ENCODE measurements at places on chromosomes 11 and 22. TPM values are rescaled to one million over a fixed set of nuclear protein-coding genes. Genes with fewer than 3 reads are reported as not detected.

SPON1 gene
- 87.0 TPM for total RNA-seq

SERPIND1 gene
- not detected for total RNA-seq

PHRF1 gene
- total RNA-seq, result 33.0 TPM

NAV2 gene
- total RNA-seq, result 21.7 TPM

SHANK3 gene
- 4.8 TPM for total RNA-seq

TMEM41B gene
- total RNA-seq, result 58.0 TPM

- DNase-seq, result no peak
Observed at GRCh38 chr22:26995235-26995634, 337.8 kb downstream of the MIAT start.

DNA sequence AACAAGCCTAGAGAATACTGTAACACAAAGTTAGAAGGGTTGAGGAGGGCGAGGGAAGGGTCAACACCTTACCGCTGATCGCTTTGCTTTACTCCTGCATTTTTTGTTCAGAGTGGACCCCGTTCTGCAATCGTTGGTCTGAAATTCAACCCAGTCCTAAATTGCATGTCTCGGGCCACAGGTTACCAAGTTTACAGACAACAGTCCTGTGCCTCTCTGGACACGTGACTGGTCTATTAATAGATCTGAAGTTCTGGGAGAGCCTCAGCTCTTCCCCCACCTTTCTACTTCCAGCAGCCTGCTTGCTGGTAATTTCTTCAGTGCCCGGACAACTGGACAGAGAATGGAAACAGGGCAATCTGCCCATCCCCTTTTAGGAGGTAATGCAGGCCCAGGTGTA is 74.2 kb downstream of the STIM1 start:
- no peak for DNase-seq

DNA sequence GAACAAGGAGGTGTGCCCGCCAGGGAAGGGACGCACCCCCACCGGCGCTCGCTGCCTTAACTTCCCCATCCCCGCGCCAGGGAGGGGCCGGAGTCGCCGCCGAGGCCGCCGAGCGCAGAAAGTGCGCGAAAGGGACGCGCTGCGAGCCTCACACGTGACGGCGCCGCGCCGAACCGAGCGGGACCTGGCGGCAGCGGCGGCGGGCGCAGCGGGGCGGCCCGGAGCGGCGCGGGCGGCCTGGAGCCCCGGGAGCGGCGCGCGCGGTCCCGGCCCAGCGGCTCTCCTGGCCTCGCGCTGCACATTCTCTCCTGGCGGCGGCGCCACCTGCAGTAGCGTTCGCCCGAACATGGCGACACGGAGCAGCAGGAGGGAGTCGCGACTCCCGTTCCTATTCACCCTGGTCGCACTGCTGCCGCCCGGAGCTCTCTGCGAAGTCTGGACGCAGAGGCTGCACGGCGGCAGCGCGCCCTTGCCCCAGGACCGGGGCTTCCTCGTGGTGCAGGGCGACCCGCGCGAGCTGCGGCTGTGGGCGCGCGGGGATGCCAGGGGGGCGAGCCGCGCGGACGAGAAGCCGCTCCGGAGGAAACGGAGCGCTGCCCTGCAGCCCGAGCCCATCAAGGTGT is at the start of gene SORL1:
TSS of gene SORL1 (plus strand) at position 329 of the 623 bp plus-strand sequence. CDS start at position 347, 18 bp downstream.
- peak; percentile 63 for DNase-seq

DNA sequence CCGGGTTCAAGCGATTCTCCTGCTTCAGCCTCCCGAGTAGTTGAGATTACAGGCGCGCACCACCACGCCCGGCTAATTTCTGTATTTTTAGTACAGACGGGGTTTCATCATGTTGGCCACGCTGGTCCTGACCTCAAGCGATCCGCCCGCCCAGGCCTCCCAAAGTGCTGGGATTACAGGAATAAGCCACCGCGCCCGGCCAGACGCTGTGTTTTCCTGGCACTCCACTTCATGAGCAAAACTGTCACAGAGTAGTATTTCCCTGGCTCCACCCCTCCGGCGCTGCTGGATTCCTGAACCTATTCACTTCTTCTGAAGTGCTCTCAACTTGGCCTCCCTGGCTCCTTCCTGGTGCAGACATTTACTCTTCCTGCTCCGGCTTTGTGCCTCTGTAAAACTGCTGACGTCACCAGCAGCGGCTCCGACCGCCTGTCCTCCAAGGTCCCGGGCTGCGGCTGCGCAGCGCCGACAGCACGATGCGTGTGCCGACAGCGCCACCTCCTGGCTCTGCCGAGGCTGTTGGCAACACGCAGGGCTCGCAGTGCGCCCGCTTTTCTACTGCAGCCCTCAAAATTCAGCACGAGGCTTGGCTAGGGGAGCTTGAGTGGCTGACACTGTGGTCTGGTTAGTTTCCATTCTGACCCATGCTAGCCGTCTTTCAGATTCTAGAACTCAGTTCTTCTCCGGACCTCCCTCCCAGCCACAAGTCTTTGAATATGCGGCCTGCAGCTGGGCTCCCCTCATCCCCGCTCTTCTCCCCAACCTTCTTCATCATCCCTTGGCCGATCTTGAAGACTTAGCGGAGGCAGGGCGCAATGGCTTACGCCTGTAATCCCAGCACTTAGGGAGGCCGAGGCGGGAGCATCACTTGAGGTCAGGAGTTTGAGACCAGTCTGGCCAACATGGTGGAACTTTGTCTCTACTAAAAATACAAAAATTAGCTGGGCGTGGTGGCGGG is 36.6 kb downstream of the APOL3 start:
- DNase-seq, result peak; percentile 98

DNA sequence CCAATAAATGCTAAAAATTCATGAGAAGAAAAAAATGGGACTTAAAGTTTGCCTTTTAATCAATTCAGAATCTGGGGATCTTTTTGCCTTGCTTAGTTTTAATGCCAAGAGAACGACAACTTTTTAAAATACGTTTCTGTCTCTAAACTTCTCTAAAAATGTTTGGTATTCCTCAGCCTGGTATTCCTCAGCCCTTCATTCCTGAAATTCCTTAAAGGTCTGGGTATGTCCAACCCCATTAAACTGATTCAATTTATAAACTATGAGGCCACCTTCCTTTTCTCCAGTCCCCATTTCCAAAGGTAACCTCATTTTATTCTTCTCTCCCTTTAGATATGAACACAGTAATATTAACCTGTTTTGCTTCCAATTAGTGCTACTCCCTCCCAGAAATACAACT is 16.6 kb downstream of the POLA2 start:
- no peak for DNase-seq

DNA sequence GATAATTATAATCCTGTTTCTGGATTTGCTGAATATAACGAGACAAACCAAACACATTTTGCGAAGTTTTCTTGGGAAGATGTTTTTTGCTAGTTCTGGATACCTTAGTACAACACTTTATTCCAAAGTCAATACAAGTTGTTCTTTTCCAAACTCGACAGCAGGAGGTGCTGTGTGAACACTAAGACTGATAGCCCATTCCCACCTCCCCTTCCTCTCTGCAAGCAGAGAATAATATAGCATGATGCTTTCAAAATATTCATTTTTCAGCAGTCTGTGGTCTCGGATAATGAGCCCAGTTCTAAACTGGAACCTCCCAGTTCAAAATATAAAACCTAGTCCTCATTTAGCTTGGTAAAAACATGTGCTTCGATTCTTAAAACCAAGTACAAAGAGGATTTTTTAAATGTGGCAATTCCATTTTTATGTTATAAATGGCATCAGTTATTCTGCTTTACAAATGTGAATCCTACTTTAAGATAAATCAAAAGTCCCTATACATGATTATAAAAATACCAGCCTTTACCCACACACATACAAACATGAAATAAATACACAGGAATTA is 129.1 kb downstream of the DCDC1 start:
- DNase-seq, result no peak

GRCh38 chr22:48323746-48324145 is 1503.9 kb downstream of the BRD1 start:
- no peak for DNase-seq

DNA sequence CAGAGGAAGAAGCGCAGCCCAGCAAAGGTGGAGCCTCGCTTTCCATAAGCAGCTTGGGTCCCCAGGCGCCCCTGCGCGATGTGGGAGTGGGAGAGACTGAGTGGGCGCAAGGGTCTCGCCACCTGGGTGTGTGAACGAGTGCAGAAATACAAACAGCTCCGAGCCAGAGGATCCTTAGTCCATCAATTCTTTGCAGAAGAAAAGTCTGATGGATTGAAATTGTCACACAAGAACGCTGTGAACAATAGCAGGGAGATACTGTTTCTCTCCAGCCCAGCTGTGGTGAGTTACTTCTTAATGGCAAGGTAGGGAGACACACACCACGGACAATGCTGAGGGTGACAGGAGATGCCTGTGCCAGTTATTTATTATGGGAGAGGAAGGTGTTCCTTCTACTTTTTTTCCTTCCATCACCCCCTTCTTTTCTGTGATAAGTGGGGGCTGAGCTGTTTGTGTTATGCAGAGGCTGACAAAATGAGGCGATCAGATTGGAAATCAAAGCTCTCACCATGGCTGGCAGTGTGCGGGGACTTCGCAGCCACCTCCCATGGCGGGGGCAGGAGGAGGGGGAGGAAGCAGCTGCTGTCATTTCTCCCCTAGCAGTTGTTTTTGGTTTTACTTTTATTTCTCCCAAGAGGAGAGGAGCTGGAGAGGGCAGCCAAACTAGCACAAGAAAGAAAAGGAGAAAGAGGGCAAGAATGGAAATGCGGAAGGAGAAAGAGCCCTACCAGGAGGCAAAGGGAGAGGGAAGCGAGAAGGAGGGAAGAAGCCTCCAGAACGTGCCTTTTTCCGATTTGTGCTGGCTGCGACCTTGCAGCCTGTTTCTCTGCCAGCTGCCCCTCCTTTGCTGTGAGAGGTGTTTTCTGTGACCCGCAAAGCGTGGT is 755.8 kb downstream of the NTM start:
- peak; percentile 11 for DNase-seq

- DNase-seq, result no peak
Observed at GRCh38 chr11:23233075-23233474, 372.8 kb upstream of the CCDC179 start.

GRCh38 chr22:41862530-41863266 is 29.8 kb downstream of the SREBF2 start:
- DNase-seq, result no peak

- DNase-seq, result no peak
Observed at GRCh38 chr11:2466069-2466801, 21.4 kb downstream of the KCNQ1 start.

- no peak for DNase-seq
Observed at GRCh38 chr11:121340032-121340580, 47.5 kb downstream of the SC5D start.

DNA sequence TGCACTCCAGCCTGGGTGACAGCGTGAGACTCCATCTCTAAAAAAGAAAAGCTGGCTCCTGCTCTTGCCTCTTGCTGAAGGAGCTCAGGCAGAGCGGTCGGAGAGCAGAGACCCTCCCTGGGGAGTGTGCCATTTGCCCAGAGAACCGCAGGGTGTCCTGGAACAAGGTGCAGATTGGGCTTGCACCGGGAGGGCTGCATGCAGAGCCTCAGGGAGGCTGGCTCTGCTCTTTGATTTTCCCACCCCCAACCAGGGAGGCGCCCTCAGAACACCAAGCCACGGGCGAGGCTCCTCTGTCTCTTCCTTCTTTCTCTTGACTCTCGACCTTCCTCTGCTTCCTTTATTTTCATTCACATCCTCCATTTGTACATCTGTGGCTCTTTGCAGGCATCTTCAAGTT is 889.1 kb downstream of the OPCML start:
- DNase-seq, result no peak

- DNase-seq, result no peak
Observed at GRCh38 chr11:131561972-131562371, 191.6 kb downstream of the NTM start.
